ENCODE measurements at places on chromosomes 3 and 15. TPM values are rescaled to one million over a fixed set of nuclear protein-coding genes. Genes with fewer than 3 reads are reported as not detected.
A peak's percentile ranks its signal among the peaks of the same experiment; 100 is the strongest.

GRCh38 chr3:187916072-187916471 lies 170.8 kb upstream of the BCL6 start:
- H3K4me3 ChIP-seq, result no peak overlapping the region
- H3K36me3 ChIP-seq, result no peaks in the 10 kb centered on the region
- H3K27me3 ChIP-seq, result no peaks in the 10 kb centered on the region
- H3K4me1 ChIP-seq, result peaks cover 21% of the 10 kb centered on the region
- DNase-seq, result no peak
- H3K27ac ChIP-seq, result no peak overlapping the region

DNA sequence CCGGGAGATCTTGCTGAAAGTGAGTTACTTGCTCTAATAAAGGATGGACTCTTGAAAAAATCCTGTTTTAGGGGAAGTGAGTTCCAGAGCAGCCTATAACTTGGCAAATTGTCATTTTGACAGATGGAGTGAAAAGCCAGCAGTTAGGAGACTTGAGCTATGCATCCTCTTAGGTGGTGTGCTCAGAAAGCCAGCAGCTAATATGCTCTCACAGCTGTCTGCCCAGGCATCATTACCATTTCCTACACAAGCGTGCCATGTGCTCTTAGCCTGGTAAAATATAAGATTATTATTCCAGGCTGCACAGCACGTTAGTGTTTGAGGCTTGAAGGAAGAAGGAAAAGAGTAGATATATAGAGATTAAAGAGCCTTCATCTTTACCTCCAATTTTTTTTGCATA lies 151.0 kb downstream of the CHL1 start:
- H3K27ac ChIP-seq, result no peak overlapping the region
- no peaks in the 10 kb centered on the region for H3K36me3 ChIP-seq
- no peaks in the 10 kb centered on the region for H3K27me3 ChIP-seq
- no peak for DNase-seq

DNA sequence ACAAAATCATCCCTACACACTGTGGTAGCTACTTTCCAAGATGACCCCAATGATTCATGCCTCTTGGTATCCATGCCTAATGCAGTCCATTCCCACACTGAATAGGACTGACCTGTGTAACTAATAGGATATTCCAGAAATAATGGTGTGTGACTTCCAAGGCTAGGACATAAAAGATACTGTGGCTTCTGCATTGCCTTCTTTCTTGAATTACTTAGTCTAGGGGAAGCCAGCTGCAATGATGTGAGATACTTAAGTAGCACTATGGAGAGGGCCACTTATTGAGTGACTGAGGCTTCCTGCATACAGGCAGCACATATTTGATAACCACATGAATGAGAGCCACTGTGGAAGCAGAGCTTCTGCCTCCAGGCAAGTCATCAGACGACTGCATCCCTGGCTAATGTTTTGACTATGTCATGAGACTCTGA lies 50.1 kb downstream of the NR1I2 start:
- H3K27me3 ChIP-seq, result no peaks in the 10 kb centered on the region
- no peak overlapping the region for H3K4me3 ChIP-seq
- no peak overlapping the region for H3K27ac ChIP-seq
- no peaks in the 10 kb centered on the region for H3K36me3 ChIP-seq

DNA sequence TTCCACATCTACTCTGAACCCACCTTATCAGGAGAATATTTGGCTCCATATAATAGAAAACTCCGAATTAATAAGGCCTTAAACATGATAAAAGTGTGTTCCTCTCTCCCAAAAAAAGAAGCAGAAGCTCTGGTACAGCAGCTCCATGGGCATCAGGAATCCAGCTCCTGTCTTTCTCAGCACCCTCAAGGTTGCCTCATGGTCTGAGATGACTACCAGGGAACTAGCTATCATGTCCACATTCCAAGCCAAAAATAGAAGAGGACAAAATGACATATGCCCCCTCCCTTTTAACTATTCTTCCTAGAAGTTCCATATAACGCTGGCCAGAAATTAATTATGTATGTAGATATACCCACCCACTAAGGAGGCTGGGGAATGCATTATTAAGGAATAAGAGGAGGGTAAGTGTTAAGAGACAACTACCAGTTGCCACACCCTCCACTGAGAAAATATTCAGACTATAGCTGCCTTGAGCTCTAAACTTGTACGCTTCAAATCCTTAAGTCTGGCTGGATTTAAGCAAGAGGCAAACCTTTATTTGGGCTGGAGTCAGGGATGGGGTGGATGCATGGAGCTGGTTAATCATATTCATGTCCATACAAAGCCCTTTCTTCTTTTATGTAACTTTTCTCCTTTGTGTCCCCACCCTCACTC lies 35.8 kb upstream of the CTDSPL start:
- no peak overlapping the region for H3K4me3 ChIP-seq
- H3K36me3 ChIP-seq, result peaks cover 5% of the 10 kb centered on the region
- H3K27ac ChIP-seq, result no peak overlapping the region
- peaks cover 2% of the 10 kb centered on the region for H3K4me1 ChIP-seq
- H3K27me3 ChIP-seq, result no peaks in the 10 kb centered on the region

GRCh38 chr15:50879016-50879617 lies 29.4 kb upstream of the AP4E1 start:
- H3K4me3 ChIP-seq, result no peak overlapping the region
- H3K27ac ChIP-seq, result no peak overlapping the region
- no peak for DNase-seq
- H3K27me3 ChIP-seq, result no peaks in the 10 kb centered on the region
- H3K36me3 ChIP-seq, result no peaks in the 10 kb centered on the region
- no peaks in the 10 kb centered on the region for H3K4me1 ChIP-seq

GRCh38 chr3:33075995-33076394 lies 21.0 kb downstream of the GLB1 start:
- no peak overlapping the region for H3K4me3 ChIP-seq
- peaks cover 6% of the 10 kb centered on the region for H3K36me3 ChIP-seq
- H3K27ac ChIP-seq, result no peak overlapping the region
- no peak for DNase-seq
- H3K27me3 ChIP-seq, result no peaks in the 10 kb centered on the region
- peaks cover 2% of the 10 kb centered on the region for H3K4me1 ChIP-seq

DNA sequence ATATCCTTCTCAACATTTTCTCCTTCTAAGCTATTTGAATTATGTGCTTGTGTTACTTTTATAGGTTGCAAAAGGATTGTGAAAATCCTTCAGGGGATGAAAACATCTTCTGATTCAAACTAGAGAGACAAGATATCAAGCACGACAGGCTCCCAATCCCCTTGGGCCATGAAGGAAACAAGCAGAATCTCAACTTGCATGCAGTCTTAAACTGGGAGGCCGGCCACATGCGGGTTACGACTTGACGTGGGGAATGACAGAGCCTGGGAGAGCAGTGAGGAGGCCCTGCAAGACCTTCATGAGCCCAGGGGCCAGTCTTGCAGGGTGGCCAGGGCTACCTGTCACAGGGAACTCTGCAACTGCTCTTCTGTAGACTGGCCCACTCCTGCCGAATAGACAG lies 94.4 kb downstream of the SCN11A start:
- no peak overlapping the region for H3K27ac ChIP-seq
- no peak overlapping the region for H3K4me3 ChIP-seq
- H3K27me3 ChIP-seq, result no peaks in the 10 kb centered on the region

DNA sequence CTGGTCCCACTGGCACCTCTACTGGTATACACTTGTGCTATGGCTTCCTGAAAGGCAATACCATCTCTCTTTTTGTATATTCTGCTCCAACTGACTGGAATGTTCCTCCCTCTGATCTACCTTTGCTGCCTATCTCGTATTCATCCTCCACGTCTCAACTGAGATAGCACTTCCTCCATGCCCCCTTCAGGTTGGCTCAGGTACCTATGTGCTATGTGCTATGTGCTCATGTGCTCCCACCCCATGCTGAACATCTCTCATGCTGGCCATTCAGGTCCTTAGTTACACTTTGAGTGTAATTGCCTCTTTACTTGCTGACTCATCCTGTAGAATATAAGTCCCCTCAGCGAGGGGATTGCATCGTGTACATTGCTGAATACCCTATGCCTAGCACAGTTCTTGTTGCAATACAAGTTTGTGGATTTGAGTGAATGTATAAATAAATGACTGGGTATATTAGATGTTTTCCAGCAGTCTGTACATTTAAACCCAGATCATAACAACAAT lies 156.9 kb downstream of the SOX2 start:
- peak; percentile 39 for DNase-seq
- no peak overlapping the region for H3K27ac ChIP-seq
- no peaks in the 10 kb centered on the region for H3K27me3 ChIP-seq

- DNase-seq, result peak; percentile 42
- H3K27ac ChIP-seq, result no peak overlapping the region
- no peaks in the 10 kb centered on the region for H3K36me3 ChIP-seq
- no peak overlapping the region for H3K4me3 ChIP-seq
- no peaks in the 10 kb centered on the region for H3K27me3 ChIP-seq
Measured at GRCh38 chr3:58351920-58352319, 19.2 kb downstream of the PXK start.

DNA sequence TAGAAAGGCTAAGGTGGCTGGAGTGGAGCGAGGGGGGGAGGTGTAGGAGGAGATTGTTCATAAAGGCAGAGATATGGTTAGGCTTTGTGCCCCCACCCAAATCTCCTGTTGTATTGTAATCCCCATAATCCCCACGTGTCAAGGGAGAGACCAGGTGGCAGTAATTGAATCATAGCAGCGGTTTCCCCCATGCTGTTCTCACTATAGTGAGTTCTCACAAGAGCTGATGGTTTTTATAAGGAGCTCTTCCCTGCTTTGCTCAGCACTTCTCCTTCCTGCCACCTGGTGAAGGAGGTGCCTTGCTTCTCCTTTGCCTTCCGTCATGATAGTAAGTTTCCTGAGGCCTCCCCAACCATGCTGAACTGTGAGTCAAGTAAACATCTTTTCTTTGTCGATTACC lies 64.7 kb upstream of the CFAP161 start:
- H3K4me3 ChIP-seq, result no peak overlapping the region
- no peaks in the 10 kb centered on the region for H3K36me3 ChIP-seq
- no peaks in the 10 kb centered on the region for H3K27me3 ChIP-seq
- H3K4me1 ChIP-seq, result no peaks in the 10 kb centered on the region
- H3K27ac ChIP-seq, result no peak overlapping the region

DNA sequence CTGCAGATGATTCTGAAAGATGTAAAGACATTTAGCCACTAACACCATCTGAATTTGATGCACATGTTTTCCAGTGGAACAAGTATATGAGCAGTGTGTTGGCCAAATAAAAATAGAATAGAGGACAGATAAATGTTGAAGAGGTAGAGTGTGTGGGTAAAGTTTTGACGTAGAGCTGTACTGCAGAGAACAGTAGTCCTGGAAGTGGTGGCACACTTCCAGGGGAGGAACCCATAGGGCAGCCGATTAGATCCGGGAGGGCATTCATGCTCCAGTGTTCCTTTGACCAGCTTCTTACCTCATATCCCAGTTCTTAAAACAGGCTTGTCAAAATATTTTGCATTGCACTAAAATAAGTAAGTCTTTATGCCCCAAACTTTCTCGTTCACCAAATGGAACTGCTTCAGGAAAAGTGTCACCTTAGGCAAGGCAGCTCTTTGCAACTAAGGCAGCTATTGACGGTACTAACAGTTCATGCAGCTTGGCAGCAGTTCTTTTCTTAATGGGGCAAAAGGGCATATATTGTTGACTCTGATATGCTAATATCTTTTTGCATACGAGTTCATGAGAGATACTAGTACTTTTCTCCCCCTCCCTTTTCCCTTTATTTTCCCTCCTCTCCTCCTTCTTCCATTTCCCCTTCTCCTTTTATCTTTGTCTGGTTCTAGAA lies 429.3 kb upstream of the AZI2 start:
- H3K4me3 ChIP-seq, result no peak overlapping the region
- no peak for DNase-seq
- no peaks in the 10 kb centered on the region for H3K36me3 ChIP-seq
- no peaks in the 10 kb centered on the region for H3K27me3 ChIP-seq
- no peaks in the 10 kb centered on the region for H3K4me1 ChIP-seq
- H3K27ac ChIP-seq, result no peak overlapping the region

DNA sequence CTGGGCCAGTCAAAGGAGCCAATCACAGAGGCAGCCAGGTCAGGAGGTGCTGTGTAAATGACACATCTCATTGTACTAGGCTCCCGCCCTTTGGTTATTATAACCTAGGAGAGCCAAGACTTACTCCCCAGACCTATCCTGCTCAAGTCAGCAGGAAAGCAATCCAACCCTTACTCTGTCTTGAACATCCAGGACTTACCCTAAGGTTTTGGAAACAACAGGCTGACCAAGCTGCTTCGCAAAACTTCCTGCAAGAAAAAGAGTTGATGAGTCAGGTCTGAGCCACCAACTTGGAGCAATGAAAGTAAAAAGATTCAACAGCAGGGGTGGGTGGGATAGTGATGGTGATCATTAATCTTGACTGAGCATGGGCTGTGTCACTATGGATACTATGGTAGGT lies 144.4 kb downstream of the MYLK start:
- DNase-seq, result no peak
- no peak overlapping the region for H3K4me3 ChIP-seq
- no peak overlapping the region for H3K27ac ChIP-seq
- H3K4me1 ChIP-seq, result no peaks in the 10 kb centered on the region
- no peaks in the 10 kb centered on the region for H3K27me3 ChIP-seq

- H3K36me3 ChIP-seq, result no peaks in the 10 kb centered on the region
- no peak overlapping the region for H3K27ac ChIP-seq
- peaks cover 2% of the 10 kb centered on the region for H3K4me1 ChIP-seq
Measured at GRCh38 chr15:68315035-68315434, 37.5 kb downstream of the FEM1B start.

DNA sequence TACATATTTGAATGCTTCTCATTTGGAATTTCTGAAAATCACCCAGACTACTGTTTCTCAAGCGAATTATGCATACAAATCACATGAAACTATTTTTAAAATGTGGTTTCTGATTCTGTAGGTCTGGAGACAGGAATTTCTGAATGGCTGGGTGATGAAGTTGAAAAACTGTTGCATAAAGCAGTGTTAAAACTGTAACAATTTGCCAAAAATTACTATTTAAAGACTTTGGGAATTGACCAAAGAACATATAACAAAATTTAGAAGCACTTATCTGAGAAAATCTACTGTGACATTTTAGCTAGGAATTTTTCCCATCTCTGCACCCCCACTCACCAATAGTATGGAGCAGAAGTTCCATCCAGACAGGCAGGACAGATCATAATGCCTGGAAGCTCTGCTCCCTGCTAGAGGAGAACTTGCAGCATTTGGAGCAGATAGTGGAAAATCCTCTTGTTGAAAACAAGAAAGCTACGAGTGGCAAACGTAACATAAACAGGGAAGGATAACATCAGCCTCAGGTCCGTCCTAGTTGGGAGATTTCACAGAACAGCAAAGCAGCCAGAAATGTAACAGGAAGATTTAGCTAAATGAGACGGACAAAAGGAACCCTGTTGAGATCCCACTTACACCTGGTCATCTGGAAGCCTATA lies 132.3 kb upstream of the MCTP2 start:
- 0 out of 2 replicates have a peak, but pooled peaks cover 3% of the 10 kb centered on the region for H3K36me3 ChIP-seq
- H3K27me3 ChIP-seq, result no peaks in the 10 kb centered on the region
- H3K4me1 ChIP-seq, result no peaks in the 10 kb centered on the region

Gene CLEC3B
- total RNA-seq, result not detected

Gene GOLGA8G
- total RNA-seq, result not detected

Gene MASP1
- total RNA-seq, result 1.0 TPM

Gene RASGRP1
- 0.85 TPM for total RNA-seq

Gene CPB1
- not detected for total RNA-seq

Gene ATP13A5
- total RNA-seq, result not detected

Gene TMEM207
- not detected for total RNA-seq

Gene RETNLB
- total RNA-seq, result not detected

Gene RLBP1
- not detected for total RNA-seq
